GM23338 (cell line): ENCODE measurements at places on chromosomes 2 and 18. TPM values are rescaled to one million over a fixed set of nuclear protein-coding genes. Genes with fewer than 3 reads are reported as not detected.

The VWC2L gene
- total RNA-seq: not detected in 2 replicates

The DLX1 gene
- total RNA-seq: not detected in 2 replicates

The RAPGEF4 gene
- 1.9 and 4.7 TPM in 2 replicates for total RNA-seq

The CPLX4 gene
- total RNA-seq: not detected in 2 replicates

The COL4A3 gene
- 1.2 and 3.5 TPM in 2 replicates for total RNA-seq

The AGXT gene
- total RNA-seq: not detected in 2 replicates

The GCG gene
- not detected in 2 replicates for total RNA-seq

The IER3IP1 gene
- 10.6 and 12.2 TPM in 2 replicates for total RNA-seq

The FOXI3 gene
- total RNA-seq: 11.8 and 13.3 TPM in 2 replicates

The CMPK2 gene
- total RNA-seq: 0.12 and 0.56 TPM in 2 replicates

The ALPP gene
- 0.28 and 0.31 TPM in 2 replicates for total RNA-seq

The TIA1 gene
- total RNA-seq: 126 and 179 TPM in 2 replicates

The REG3G gene
- not detected in 2 replicates for total RNA-seq

The ANKRD30B gene
- total RNA-seq: not detected in 2 replicates

The INHA gene
- 0.31 and 1.6 TPM in 2 replicates for total RNA-seq

The SULT1C4 gene
- 2.1 TPM in 2 replicates for total RNA-seq

The UBXN2A gene
- 12.1 and 17.7 TPM in 2 replicates for total RNA-seq

The STK39 gene
- 14.2 and 16.9 TPM in 2 replicates for total RNA-seq

The CWC22 gene
- total RNA-seq: 31.5 and 36.0 TPM in 2 replicates

The EIF5B gene
- total RNA-seq: 32.5 and 34.2 TPM in 2 replicates

The NUP35 gene
- total RNA-seq: 57.4 and 62.4 TPM in 2 replicates

The IGFBP2 gene
- 309 and 364 TPM in 2 replicates for total RNA-seq

The KLHL29 gene
- 5.7 and 6.5 TPM in 2 replicates for total RNA-seq

The RNF152 gene
- total RNA-seq: 2.9 and 7.9 TPM in 2 replicates

The DYSF gene
- total RNA-seq: 18.0 and 21.3 TPM in 2 replicates

The STARD7 gene
- 222 TPM in 2 replicates for total RNA-seq

The C2orf81 gene
- total RNA-seq: 4.6 TPM in 2 replicates

The TRMT61B gene
- 34.7 and 51.9 TPM in 2 replicates for total RNA-seq

The CAPN14 gene
- total RNA-seq: 0.54 TPM in 1 of 2 replicates, not detected in the other

The UPP2 gene
- total RNA-seq: not detected in 2 replicates

The SPATA3 gene
- total RNA-seq: not detected in 2 replicates

The UGT1A6 gene
- not detected in 2 replicates for total RNA-seq

The SLC4A1AP gene
- total RNA-seq: 19.0 and 24.3 TPM in 2 replicates

The EFHD1 gene
- total RNA-seq: 3.4 and 7.0 TPM in 2 replicates

The CAPN13 gene
- 0.19 and 0.94 TPM in 2 replicates for total RNA-seq

The ELOA2 gene
- total RNA-seq: not detected in 2 replicates

The ZNF892 gene
- total RNA-seq: 13.3 and 17.9 TPM in 2 replicates

The CTAGE1 gene
- total RNA-seq: 0.03 TPM in 1 of 2 replicates, not detected in the other

The TFPI gene
- total RNA-seq: 0.58 and 1.8 TPM in 2 replicates

The DCDC2C gene
- total RNA-seq: not detected in 2 replicates

The GPR155 gene
- 0.58 and 1.3 TPM in 2 replicates for total RNA-seq

The CPO gene
- total RNA-seq: 0.94 TPM in 1 of 2 replicates, not detected in the other

The DQX1 gene
- total RNA-seq: 0.52 and 0.74 TPM in 2 replicates

The CREG2 gene
- total RNA-seq: 0.12 and 2.6 TPM in 2 replicates

The APCDD1 gene
- 0.97 and 1.0 TPM in 2 replicates for total RNA-seq

The BCL2 gene
- 4.0 and 7.3 TPM in 2 replicates for total RNA-seq

The DLGAP1 gene
- 48.5 and 59.5 TPM in 2 replicates for total RNA-seq

The PFN4 gene
- total RNA-seq: 0.28 TPM in 1 of 2 replicates, not detected in the other

The THUMPD2 gene
- total RNA-seq: 16.1 and 19.5 TPM in 2 replicates

The INHBB gene
- total RNA-seq: 0.16 and 0.21 TPM in 2 replicates

The WNT6 gene
- total RNA-seq: not detected in 2 replicates

The KCNK3 gene
- total RNA-seq: 0.19 TPM in 1 of 2 replicates, not detected in the other

The OXER1 gene
- 0.31 and 0.69 TPM in 2 replicates for total RNA-seq

The CCL20 gene
- total RNA-seq: not detected in 2 replicates

The IL1B gene
- not detected in 2 replicates for total RNA-seq

The PRKAG3 gene
- not detected in 2 replicates for total RNA-seq
